ENCODE measurements at places on chromosomes 5 and 9. TPM values are rescaled to one million over a fixed set of nuclear protein-coding genes. Genes with fewer than 3 reads are reported as not detected.

Gene SPAG8
- total RNA-seq: not detected

Gene CRHBP
- not detected for total RNA-seq

Gene SLC22A4
- 5.7 TPM for total RNA-seq

Gene UQCRQ
- 98.7 TPM for total RNA-seq

Gene CDX1
- not detected for total RNA-seq

Gene SIT1
- total RNA-seq: not detected

Gene RORB
- not detected for total RNA-seq

Gene ENTPD2
- total RNA-seq: not detected

Gene PCDHB5
- total RNA-seq: 0.51 TPM

Gene CCNI2
- total RNA-seq: under 0.01 TPM

Gene SLC2A6
- total RNA-seq: 19.7 TPM

Gene FOXI1
- total RNA-seq: not detected

Gene SYNPO
- total RNA-seq: 12.3 TPM

Gene NEURL1B
- total RNA-seq: 3.5 TPM

Gene SH3GL2
- not detected for total RNA-seq

Gene ZNF879
- total RNA-seq: 2.6 TPM

Gene DDX4
- total RNA-seq: not detected

Gene OCLN
- 0.90 TPM for total RNA-seq

Gene TJP2
- total RNA-seq: 45.7 TPM

Gene PTPRD
- total RNA-seq: 1.8 TPM

Gene GFI1B
- not detected for total RNA-seq

Gene NACC2
- total RNA-seq: 12.2 TPM

Gene PLAA
- total RNA-seq: 36.0 TPM

Gene GABRP
- total RNA-seq: 1.1 TPM

Gene ASTN2
- 3.0 TPM for total RNA-seq

Gene SLC6A19
- not detected for total RNA-seq

Gene SLC36A2
- total RNA-seq: not detected

Gene FAM163B
- total RNA-seq: not detected

Gene PCSK1
- total RNA-seq: 0.26 TPM

Gene SLC25A2
- total RNA-seq: under 0.01 TPM

Gene SLC4A9
- total RNA-seq: not detected

Gene SHISAL2B
- total RNA-seq: not detected

Gene FOXD4
- 0.13 TPM for total RNA-seq

Gene PCDHGA4
- 2.1 TPM for total RNA-seq

Gene PDZD2
- 1.2 TPM for total RNA-seq

Gene PKD2L2
- not detected for total RNA-seq

Gene SMIM33
- total RNA-seq: under 0.01 TPM

Gene C5orf58
- not detected for total RNA-seq

Gene IL33
- 2.8 TPM for total RNA-seq

Gene EXOC3
- total RNA-seq: 28.6 TPM

Gene PPP2R2B
- not detected for total RNA-seq

Gene ZNF462
- total RNA-seq: 4.9 TPM

Gene NUTM2G
- not detected for total RNA-seq

Gene HTR4
- total RNA-seq: not detected

Gene SARDH
- total RNA-seq: under 0.01 TPM

Gene LECT2
- total RNA-seq: not detected

Gene ATG12
- total RNA-seq: 19.9 TPM

Gene IL3
- total RNA-seq: not detected

Gene OR1J2
- total RNA-seq: not detected

Gene UGCG
- 54.7 TPM for total RNA-seq

Gene WDR38
- total RNA-seq: not detected

Gene ADAMTS13
- total RNA-seq: 1.0 TPM

Gene TAS2R1
- total RNA-seq: not detected

Gene STING1
- 54.0 TPM for total RNA-seq

Gene NUTM2F
- not detected for total RNA-seq

Gene SLCO6A1
- total RNA-seq: not detected
